ENCODE measurements at places on chromosomes 11 and 22. TPM values are rescaled to one million over a fixed set of nuclear protein-coding genes. Genes with fewer than 3 reads are reported as not detected.

GRCh38 chr11:13674799-13675509 lies 6.5 kb downstream of the FAR1 start:
- H3K4me1 ChIP-seq = peaks cover 65% of the 10 kb centered on the region
- no peak for DNase-seq
- H3K27ac ChIP-seq = no peak overlapping the region
- H3K4me3 ChIP-seq = no peak overlapping the region
- H3K36me3 ChIP-seq = no peaks in the 10 kb centered on the region
- H3K27me3 ChIP-seq = no peaks in the 10 kb centered on the region

DNA sequence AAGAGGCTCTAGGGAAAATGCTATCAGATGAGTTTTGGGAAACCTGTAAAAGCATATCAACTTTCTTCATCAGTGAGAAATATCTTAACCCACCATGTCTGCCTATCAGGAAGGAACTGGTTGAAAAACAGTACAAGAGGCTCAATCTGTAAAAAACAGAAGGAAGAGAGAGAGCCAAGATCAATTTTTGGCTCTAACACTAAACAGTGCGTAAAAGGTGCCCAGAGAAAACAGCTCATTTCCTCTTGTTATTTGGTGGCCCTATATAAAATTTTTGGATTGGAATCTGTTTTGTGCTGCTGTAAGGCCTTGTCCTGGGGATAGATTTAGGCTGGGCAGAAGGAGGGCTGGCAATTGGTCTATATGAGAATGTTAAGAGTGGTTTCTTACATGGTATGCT lies 12.1 kb downstream of the MS4A2 start:
- no peak overlapping the region for H3K4me3 ChIP-seq
- H3K36me3 ChIP-seq = no peaks in the 10 kb centered on the region
- H3K4me1 ChIP-seq = peaks cover 5% of the 10 kb centered on the region
- no peaks in the 10 kb centered on the region for H3K27me3 ChIP-seq
- H3K27ac ChIP-seq = no peak overlapping the region
- DNase-seq = no peak

DNA sequence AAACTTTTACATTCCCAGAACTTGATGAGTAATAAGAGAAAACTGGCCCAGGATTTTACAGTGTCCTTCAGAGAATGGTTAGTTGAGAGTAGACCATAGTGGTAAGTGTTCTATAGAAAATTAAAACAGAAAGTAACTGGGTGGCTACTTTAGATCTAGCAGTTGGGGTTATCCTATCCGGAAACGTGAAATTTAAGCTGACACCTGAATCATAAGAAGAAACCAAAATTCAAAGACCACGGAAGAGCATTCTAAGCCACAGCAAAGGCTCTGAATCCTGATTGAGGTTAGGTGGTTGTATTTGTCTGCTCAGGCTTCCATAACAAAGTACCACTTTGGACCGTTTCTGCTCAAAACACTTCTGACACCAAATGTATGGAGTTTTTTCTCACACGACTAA lies 34.0 kb downstream of the TTC17 start:
- H3K4me1 ChIP-seq = peaks cover 6% of the 10 kb centered on the region
- peaks cover 27% of the 10 kb centered on the region for H3K36me3 ChIP-seq
- no peak for DNase-seq
- H3K4me3 ChIP-seq = no peak overlapping the region
- no peak overlapping the region for H3K27ac ChIP-seq
- H3K27me3 ChIP-seq = no peaks in the 10 kb centered on the region

DNA sequence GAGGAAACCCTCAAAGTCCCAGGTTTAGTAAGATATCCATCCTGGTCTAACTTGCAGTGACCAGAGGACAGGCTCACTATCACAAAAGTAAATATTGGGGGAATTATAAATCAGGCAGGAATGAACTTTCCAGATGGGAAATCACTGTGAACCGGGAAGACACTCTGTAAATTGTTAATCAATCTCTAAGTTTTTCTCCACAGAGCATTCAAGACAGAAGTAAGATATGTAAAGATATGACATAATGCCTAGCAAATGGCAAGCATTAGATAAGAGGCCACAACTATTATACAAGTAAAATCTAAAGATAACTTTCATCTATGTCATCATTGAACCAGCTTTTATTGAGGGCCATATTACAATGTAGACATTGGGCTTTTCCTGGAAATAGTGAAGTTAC lies 35.3 kb upstream of the LRRC4C start:
- no peak overlapping the region for H3K27ac ChIP-seq
- H3K4me3 ChIP-seq = no peak overlapping the region
- peaks cover 23% of the 10 kb centered on the region for H3K4me1 ChIP-seq
- H3K27me3 ChIP-seq = no peaks in the 10 kb centered on the region
- H3K36me3 ChIP-seq = no peaks in the 10 kb centered on the region

DNA sequence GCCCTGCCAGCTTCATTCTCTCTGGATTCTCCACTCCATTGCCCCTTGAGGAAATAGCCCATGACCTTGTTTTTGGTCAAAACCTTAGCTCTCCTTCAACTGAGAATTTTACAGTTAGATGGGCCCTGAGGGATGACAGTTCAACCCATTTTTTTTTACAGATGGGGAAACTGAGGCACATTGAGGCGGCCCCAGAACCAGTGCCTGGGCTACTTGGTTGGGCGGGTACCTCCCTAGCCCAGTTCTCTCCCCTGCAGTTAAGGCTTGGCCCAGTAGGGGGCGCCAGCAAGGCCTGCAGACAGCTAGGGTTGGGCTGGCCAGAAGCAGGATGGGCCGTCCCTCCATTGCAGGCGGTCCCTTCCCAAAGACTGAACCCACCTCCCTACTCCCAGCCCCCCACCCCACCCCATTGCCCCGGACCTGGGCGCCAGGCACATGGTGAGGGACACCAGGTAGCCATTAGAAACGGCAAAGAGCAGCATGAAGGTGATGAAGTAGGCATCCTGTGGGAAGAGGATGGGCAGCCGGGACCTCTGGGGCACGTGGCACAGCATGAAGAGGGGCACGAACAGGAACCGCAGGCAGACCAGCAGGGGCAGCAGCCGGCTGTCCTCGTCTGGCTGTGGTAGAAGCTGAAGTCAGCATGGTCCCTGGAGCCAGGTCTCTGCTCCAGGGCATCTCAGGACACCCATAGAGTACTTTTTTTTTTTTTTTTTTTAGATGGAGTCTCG lies 7.6 kb downstream of the SLC29A2 start:
- H3K27me3 ChIP-seq = no peaks in the 10 kb centered on the region
- peaks cover 26% of the 10 kb centered on the region for H3K36me3 ChIP-seq
- DNase-seq = peak; percentile 92
- H3K27ac ChIP-seq = no peak overlapping the region

DNA sequence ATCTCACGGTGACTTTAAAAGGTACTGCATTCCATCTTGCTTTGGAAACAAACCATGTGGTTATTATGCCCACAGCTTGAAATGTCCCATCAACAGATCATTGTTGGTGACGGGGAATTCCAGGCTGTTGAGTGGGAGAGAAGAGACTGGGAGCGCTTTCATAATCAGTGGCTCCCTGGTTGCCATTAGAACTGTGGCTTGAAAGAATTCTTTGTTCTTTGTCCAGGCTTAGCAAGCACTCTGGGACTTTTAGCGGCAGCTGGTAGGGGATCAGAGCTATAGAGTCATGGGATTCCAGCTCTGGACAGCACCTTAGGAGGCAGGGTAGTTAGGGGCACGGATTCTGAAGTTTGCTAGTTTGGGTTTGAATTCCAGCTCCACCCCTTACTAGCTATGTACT lies 22.0 kb downstream of the MMP20 start:
- DNase-seq = no peak
- no peak overlapping the region for H3K4me3 ChIP-seq
- H3K27ac ChIP-seq = no peak overlapping the region
- no peaks in the 10 kb centered on the region for H3K36me3 ChIP-seq
- no peaks in the 10 kb centered on the region for H3K27me3 ChIP-seq
- H3K4me1 ChIP-seq = no peaks in the 10 kb centered on the region

DNA sequence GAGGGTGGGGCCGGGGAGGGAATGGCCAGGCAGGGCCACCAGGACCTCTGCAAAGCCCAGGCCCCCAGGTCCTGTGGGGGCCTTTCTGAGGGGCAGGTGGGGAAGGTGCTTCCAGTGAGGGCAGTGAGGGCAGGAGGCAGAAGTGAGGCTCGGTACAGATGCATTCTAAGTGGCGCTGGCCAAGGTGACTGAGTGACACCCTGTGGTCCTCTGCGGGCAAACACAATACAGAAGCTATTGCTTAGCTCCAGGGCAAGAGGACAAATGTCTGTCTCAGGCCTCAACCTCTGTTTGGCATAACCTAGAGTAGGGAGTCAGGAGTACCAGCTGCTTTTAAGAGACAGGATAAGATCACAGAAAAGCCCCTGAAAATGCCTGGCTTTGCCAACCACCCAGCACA lies 31.3 kb downstream of the B3GAT1 start:
- no peaks in the 10 kb centered on the region for H3K27me3 ChIP-seq
- no peaks in the 10 kb centered on the region for H3K36me3 ChIP-seq
- no peak overlapping the region for H3K27ac ChIP-seq
- H3K4me3 ChIP-seq = no peak overlapping the region
- H3K4me1 ChIP-seq = no peaks in the 10 kb centered on the region

DNA sequence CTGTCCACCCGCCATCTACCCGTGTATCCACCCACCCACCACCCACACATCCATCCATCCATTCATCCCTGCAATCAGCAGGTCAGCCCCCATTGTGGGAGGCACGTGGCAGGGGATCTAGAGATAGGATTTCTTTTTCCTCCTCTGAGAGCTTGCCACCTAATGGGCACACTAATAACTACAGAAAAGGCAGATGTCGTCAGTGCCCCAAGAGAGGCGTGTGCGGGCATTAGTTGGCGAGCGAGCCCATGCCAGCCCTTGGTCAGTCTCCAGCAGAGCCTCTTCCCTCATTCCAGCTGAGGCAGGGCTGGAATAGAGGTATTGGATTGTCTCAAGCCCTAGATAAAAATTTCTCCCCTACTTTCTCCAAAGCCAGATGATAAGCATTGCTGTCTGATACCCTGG lies 9.7 kb downstream of the USP2 start:
- no peak for DNase-seq
- H3K4me3 ChIP-seq = no peak overlapping the region
- H3K36me3 ChIP-seq = no peaks in the 10 kb centered on the region
- no peak overlapping the region for H3K27ac ChIP-seq
- no peaks in the 10 kb centered on the region for H3K27me3 ChIP-seq
- peaks cover 23% of the 10 kb centered on the region for H3K4me1 ChIP-seq

GRCh38 chr11:116579857-116580727 lies 192.7 kb downstream of the BUD13 start:
- peak overlapping the region; percentile 70 for H3K4me3 ChIP-seq
- H3K27ac ChIP-seq = no peak overlapping the region
- peaks cover 30% of the 10 kb centered on the region for H3K4me1 ChIP-seq
- peak; percentile 78 for DNase-seq
- H3K27me3 ChIP-seq = peaks cover 90% of the 10 kb centered on the region
- H3K36me3 ChIP-seq = no peaks in the 10 kb centered on the region

- no peak for DNase-seq
- no peaks in the 10 kb centered on the region for H3K36me3 ChIP-seq
- no peak overlapping the region for H3K27ac ChIP-seq
- no peaks in the 10 kb centered on the region for H3K4me1 ChIP-seq
- H3K27me3 ChIP-seq = no peaks in the 10 kb centered on the region
- no peak overlapping the region for H3K4me3 ChIP-seq
Measured at GRCh38 chr11:122478986-122479385, 176.5 kb upstream of the UBASH3B start.

DNA sequence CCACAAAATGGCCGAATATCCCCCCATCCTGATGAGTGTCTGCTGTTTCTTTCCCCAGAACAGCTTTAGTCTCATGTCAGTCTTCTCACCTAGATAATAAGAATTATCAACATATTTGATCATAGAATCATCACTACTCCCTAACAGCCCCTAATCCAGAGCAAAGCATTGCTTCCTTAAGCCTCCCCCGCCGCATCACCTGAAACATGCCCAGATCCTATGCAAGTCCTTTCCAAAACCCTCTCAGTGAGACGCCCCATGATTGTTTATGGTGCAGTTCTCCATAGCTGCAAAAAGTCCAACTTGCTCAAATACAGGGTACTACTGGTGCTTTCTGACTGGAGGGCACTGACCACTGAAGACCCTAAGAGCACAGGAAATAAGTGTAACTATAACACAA lies 20.1 kb downstream of the KCNJ1 start:
- no peaks in the 10 kb centered on the region for H3K27me3 ChIP-seq
- DNase-seq = no peak
- H3K36me3 ChIP-seq = no peaks in the 10 kb centered on the region
- H3K4me3 ChIP-seq = no peak overlapping the region
- H3K27ac ChIP-seq = no peak overlapping the region
- H3K4me1 ChIP-seq = 0 out of 2 replicates have a peak, but pooled peaks cover 7% of the 10 kb centered on the region

DNA sequence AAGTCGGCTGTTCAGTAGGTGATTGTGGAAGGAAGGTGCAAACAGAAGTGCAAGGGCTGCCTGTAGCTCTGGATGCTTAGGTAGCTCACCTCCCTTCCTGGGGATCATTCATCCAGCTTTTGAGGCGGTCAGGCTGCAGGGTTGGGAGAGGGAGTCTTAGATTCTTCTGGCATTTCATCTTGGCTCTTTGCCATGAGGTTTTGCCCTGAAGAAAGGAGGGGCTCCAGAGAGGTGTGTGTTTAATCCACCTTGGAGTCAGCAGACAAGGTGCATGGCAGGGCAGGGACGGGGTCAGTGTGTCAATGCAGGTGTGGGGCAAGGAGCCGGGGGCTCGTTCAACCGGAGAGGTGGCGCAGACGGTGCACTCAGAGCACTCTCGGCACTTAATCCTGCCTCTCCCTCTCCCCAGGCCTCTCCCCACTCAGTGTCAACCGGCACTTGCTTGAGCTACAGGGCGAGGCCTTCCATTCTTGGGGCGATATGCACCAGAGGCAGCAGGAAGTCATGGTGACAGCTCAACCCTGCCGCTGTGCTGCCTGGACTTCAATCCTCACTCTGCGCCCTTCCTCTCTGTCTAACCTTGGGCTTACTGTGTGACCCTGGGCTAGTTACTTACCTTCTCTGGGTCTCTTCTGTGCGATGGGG lies 7.2 kb downstream of the ADAMTS15 start:
- H3K36me3 ChIP-seq = no peaks in the 10 kb centered on the region
- no peaks in the 10 kb centered on the region for H3K4me1 ChIP-seq
- DNase-seq = no peak

DNA sequence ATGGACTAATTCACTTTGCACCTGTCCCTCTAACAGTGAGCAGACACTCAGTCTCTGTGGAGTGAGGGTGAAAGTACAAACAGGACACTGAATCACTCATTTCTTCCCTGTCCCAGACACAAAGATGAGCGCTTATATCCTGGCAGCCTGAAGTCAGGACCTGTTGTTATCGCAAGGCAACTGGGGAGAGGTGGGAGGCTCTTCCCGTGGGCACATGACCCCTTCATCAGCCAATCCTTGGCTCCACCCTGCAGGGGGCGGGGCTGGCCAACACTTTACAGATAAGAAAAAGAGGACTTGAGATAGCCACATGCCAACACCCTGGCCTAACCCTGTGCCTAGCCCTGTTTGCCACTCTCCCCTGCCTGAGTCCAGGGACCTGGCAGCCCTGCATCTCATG lies 29.5 kb upstream of the TESMIN start:
- no peaks in the 10 kb centered on the region for H3K36me3 ChIP-seq
- H3K27me3 ChIP-seq = no peaks in the 10 kb centered on the region
- DNase-seq = peak; percentile 82

- no peak overlapping the region for H3K27ac ChIP-seq
- no peak for DNase-seq
- H3K27me3 ChIP-seq = no peaks in the 10 kb centered on the region
- no peaks in the 10 kb centered on the region for H3K4me1 ChIP-seq
- no peaks in the 10 kb centered on the region for H3K36me3 ChIP-seq
Measured at GRCh38 chr22:27488456-27489177, 312.9 kb downstream of the MN1 start.

- H3K4me3 ChIP-seq = no peak overlapping the region
- H3K27me3 ChIP-seq = no peaks in the 10 kb centered on the region
- no peaks in the 10 kb centered on the region for H3K36me3 ChIP-seq
- H3K27ac ChIP-seq = no peak overlapping the region
- no peaks in the 10 kb centered on the region for H3K4me1 ChIP-seq
Measured at GRCh38 chr11:23755769-23756168, 741.1 kb upstream of the LUZP2 start.

C1QTNF5 gene
- 1.9 TPM for total RNA-seq

GSTT4 gene
- total RNA-seq = not detected

CHRNA10 gene
- 0.58 TPM for total RNA-seq
